Activated CD4-positive, alpha-beta T cell treated with anti-CD3 and anti-CD28 coated beads, Interleukin-2, Interleukin-6, amounts not matched to agents 100 ng/mL and 50 ng/mL, durations not matched to agents 16 hours and 8 hours (primary cell): ENCODE measurements at places on chromosomes 12 and 14.

DNA sequence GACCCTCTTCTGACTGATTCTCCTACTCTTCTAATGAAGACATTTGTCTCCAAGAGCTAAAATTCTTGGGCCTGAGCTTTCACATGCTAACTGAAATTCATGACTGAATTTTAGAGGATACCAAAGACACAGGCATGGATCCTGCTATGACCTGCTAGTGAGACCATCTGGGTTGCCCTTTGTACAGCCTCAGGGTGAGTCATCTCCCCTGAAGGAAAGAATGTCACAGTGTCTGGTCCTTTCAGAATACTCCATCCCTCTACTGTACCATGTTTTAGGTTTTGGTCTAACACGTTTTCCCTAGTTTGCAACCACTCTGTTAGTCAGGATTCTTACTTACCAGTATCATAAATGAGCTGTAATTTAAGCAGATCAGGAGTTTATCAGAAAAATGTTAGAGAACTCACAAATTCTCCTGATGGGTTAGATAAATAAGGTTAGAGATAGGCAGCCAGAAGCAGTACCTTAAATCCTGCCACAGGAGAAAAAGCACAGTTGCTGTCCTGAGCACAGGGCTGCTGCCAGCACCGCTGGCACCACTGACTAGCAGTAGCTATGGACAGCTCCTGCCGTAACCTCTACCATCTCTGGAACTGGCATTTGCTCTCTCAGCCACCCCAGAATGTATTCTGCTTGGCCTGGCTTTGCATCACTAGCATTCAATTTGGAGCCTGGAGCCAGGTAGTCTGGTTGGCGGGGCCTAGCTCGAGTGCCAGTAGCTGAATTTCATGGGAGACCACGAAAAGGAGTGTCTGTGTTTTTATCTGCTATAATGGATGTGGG is 127.6 kb downstream of the ANO6 start:
- DNase-seq: no peak

DNA sequence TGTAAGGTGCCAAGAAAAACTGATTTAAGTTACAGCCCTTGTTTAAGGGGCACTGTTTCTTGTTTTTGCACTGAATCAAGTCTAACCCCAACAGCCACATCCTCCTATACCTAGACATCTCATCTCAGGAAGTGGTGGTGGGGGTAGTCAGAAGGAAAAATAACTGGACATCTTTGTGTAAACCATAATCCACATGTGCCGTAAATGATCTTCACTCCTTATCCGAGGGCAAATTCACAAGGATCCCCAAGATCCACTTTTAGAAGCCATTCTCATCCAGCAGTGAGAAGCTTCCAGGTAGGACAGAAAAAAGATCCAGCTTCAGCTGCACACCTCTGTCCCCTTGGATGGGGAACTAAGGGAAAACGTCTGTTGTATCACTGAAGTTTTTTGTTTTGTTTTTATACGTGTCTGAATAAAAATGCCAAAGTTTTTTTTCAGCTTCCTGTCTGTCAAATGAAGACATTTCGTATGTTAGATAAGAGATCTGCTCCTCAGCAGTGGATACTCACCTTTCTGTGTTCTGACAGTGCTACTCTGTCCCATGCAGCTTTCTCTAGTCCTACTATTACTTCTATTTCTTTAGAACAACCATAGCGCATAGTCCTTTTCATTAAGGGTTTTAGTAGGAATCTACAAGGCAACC is 1.2 kb upstream of the PA2G4 start:
- peak; percentile 71 for DNase-seq

- no peak for DNase-seq
These were observed 333.3 kb downstream of the ZFP36L1 start for GRCh38 chr14:68459480-68460136.

GRCh38 chr12:115752913-115753726 is 524.4 kb downstream of the MED13L start:
- DNase-seq: peak; percentile 33

DNA sequence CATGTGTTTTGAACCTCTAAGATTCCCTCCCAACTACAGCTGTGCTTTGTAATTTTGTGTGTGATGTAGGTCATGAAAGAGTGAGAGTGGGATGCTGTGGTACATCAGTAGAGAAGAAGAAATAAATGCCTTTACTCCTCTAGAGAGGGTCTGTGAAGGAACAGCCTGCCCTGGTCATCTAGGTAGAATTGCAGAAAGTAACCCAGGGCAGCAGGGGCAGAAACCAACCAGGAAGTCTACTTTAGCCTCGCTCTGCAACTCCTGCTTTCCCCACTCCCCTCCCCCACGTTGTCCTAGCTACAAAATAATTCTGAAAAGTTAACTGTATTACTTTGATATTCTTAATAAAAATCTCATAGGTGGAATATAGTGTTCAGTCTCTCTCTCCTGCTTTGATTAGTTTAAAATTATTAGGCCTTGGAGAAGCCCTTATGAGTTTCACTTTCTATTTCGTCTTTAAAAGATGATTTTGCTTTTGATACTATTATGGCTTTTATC is 7.5 kb downstream of the TBK1 start:
- DNase-seq: no peak

GRCh38 chr14:77124345-77125280 is 17.0 kb downstream of the ZDHHC22 start:
- peak; percentile 57 for DNase-seq

DNA sequence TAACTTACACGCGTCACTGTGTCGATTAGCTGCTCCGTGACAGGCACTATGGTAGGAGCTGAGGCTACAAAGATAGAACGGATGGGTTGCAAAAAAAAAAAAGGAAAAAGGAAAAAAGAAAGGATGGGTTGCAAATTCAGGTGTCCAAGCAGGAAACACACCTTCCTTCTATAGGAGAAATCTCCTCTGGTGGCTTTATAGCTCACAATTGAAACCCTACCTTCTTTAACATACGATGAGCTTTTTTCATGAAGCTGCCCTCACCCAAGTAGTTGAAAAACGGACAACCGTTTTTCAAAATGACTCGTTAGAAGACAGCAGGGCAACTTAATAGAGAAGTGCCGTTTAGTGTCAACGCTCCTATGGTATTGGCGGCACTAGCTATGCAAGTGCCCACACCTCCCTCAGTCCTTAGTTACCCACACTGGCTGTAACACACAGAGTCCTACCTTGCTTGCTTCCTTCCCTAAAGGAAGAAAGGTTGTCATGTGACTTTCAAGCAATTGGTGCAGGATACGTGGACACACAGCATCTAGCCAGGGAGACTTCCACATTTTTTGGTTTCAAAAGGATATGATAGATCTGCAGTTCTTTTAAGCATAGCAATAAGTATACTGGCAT is 682 bp upstream of the TRIP11 start:
- DNase-seq: peak; percentile 55

DNA sequence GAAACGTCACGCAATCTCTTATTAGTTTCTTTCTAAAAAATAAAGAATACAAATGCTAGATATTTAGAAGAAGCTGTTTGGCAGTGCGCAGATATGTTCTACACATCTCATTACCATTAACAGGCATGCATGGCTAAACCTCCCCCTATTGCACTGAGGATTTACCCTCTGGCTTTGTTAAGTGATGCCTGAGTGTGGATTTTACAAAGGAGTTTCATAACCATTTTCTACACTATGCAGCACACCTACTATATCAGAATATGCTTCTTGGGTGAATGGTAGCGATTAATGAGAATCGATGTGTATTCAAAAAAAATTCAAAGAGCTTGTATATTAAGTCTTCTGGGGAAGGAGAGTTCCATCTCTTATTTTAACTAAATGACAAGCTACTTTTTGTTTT is 1.1 kb upstream of the RMST start:
- no peak for DNase-seq

DNA sequence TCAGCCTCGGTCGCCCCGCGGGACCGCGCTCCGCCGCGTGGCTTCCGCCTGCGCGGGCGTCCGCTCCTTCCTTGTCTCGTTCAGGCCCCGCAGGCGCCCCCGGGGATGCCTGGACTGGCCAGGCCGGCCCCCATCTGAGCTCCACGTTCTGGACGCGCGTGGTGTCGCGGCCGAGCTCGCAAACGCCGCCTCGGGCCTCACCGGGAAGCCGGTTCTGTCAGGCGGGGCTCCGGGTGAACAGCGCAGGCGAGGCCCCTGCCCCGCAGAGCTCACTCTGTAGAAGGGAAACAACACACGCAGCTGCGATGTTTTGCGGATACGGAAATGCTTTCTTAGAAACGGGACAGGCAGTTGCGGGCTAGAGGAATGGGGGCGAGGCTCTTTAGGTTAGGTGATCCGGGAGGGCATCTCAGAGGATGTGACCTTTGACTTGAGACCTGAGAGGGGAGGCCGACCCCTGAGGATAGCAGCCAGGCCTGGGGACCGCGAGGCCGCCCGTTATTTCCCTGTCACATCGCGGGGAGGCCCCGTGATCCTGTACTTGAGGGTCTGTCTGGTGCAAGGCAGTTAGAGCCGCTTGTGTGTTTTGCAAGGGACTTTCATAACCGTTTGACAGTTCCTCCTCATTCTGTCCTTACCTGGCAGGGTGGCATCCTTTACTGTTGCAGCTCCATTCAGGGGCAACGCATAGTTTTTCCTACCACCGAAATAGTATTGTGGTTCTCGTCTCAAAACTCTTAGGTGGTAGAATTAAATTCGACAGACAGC is 584 bp downstream of the VRK1 start:
- peak; percentile 55 for DNase-seq

DNA sequence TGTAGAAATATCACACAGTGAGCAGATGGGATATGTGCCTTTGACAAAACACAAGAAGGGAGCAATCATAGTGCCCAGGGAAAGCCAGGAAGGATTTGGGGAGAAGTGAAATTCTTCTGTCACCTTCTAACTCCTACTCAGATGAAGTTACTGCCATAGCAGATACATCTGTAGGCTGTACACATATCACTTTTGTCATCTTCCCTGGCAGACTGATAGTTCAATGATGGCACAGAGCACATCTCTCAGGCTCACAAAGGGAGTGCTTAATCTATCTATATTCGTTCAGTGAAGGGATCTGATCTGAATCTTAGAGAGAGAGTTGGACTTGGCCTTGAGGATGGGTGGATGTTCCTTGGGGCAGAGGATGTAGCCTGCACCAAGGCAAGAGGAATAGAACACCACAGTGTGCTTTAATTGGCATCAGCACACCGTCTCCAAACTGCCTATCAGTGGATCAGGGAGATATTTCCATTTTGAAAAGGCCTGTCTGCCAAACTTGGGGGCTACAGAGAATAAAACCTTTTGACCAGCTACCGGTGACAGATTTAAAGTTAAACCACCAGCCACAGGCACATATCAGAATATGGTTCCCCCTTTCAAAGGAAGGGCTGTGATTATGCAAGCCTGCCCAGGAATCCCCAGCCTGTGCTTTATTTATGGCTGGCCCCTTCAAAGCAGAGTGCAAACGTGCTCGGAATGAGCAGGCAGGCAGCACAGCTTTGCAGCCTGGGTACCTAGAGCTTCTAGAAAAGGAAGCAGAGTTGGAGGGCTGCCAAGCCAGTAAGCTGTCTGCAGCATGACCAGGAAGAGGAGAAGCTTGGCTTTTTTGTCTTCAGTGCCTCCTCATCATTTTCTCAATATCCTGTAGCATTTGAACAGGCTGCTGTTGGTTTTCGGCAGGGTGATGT is 165.5 kb upstream of the DYRK2 start:
- DNase-seq: peak; percentile 49

GRCh38 chr12:2619136-2619535 is 175.6 kb upstream of the FKBP4 start:
- no peak for DNase-seq

GRCh38 chr12:11707535-11707934 is 58.1 kb downstream of the ETV6 start:
- no peak for DNase-seq

DNA sequence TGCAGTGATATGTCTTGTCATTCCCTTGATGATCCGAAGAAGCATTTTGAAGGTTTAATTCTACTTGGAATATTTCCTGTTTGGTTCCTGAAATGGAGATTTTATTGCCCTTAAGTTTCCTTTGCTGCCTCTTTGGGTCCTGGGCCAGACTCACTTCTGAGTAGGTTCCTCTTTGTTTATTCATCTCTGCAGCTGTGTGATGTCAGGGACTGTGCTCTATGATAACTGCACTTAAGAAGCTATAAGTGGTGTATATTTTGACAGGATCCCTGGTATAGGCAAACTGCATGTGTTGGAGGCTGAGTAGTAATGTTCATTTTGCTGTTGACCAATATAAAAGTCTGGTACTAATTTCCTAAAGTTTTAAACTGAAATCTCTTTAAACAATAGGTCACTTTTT is at the start of gene KLRC4:
TSS of gene KLRC4 (minus strand) at position 366 of the 400 bp plus-strand sequence. CDS start at position 184, 182 bp downstream.
- DNase-seq: no peak

DNA sequence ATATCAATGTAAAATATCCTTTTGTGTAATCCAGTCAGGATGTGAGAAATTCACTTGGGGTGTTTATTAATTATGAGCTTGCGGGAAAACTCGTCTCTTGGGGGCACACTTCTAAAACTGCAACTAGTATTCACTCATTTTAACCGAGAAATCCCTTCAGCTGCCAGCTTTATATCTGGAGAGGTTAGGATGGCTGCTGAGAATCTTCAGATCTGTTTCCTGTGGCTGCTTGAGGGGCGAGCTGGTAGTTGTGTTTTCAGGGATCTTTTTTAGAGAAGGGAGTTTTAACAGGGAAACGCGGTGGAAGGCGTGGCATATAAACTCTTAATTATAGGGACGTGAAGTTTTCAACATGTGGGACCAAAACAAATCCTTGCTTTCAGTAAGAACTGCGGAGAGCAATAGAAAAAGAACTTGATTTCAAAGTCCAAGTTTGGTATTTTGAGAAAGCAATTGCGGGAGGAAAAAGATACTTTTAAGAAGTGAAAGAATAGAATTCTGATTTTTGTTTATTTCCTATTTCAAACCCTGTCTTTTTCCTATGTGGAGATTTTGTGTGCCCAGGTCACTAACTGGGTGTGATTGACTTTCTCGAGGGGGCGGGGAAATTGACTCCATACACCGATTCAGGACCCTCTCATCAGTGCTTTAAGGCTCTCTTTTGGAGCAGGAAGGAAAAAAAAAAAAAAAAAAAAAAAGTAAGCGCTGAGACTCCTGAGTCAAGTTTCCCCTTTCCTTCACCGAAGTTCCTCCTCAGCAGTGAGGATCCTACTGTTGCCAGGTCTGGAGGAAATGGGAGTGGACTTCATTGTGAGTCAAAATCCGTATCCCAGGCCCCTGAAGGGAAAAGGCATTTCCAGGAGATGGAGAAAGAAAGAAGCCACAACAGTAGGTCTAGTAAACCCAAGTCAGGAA is 1.1 kb downstream of the PPFIBP1 start:
- no peak for DNase-seq

DNA sequence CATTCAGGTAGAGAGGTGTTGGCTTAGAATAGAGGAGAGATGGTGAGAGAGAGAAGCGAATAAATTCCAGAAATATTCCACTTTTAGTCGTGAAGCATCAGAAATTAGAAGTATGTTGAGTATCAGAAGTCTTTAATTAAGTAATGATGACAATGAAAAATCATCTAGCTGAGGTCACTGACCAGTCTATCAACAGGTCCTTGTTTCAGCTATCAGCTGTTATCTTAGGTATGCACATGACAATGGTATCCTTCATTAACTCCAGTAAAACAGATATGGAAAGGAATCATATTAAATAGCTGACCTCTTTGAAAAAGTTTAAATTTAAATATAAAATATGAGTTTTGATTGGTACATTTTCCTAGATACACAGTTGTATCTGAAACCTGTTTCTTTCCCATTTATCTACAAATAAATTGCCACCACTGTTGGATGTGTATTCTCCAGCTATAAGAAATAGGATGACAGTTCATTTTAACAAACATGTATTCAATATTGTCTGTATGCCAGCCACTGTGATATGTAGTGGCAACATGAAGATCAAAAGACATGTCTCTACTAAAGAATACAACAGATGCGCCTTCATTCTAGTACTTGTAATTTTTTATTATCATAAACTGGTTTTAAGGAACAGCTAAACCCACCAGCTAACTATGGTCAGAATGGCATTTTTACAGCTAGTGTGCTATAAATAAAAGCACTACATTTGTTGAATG is 424.2 kb upstream of the DCN start:
- no peak for DNase-seq

- no peak for DNase-seq
These were observed 19.2 kb downstream of the INTS13 start for GRCh38 chr12:26918321-26919215.
